ENCODE measurements at places on chromosomes 2 and 18.

GRCh38 chr2:11417946-11418585 lies 47.9 kb downstream of the E2F6 start:
- no peak for DNase-seq

- DNase-seq, result no peak
Observed at GRCh38 chr2:69753659-69754363, 11.9 kb downstream of the ANXA4 start.

DNA sequence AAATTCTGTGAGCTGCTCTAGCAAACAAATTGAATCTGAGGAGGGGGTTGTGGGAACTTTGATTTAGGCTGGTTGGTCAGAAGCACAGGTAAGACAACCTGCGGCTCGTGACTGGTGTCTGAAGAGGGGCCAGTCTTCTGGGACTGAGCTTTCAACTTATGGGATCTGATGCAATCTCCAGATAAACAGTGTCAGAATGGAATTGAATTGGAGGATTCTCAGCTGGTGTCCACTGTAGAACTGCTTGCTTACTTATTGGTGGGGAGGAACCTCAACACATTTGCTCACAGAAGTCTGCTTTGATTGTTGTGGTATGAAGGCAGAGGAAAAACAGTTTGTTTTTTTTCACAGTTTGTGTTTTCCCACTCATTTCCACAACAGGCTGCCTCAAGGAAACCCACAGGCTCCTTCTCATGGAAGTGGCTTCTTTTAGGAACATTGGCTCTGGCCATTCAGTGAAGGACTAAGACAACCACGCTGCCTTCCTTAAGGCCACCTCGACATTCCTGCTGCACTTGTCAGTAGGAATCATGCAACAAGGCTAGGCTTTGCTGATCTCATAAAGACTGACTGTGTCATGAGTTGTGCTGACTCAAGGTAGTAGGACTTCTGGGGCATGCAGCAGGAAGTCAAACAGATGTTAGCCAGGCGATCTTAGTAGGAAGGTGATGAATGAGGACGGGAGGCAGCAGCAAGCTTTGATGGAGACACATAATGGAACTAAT lies 104.7 kb downstream of the TSN start:
- DNase-seq, result no peak

DNA sequence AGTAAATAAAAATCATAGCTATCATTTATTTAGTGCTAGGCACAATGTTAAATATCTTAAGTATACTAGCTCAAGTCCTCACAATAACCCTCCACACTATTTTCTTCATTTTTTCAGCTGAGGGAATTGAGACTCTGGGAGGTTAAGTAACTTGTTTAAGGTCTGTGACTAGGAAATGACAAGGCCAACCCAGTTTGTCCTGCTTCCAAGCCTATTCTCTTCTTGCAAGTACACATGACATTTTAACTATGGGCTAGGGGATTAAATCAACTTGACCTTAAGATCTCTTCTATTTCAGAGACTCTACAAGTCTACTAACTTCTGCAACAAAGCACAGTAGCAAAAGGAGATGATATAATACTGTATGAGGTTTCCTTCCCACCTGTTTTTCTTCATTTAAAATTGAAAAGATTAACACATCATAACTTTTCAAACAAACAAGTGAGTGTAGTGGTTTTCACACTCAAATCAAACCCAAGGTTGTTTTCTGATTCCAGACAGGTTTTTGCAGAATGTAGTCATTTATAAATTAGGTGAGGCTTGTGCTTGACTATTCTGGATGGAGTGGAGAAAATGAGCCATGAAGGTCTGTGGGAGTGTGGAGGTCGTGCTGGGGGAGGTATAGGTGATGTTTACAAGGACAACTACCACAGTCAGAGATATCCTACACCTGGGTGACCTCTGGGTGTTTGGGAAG lies 57.0 kb downstream of the CD28 start:
- DNase-seq, result no peak

- DNase-seq, result no peak
Observed at GRCh38 chr18:26705757-26706156, 157.4 kb upstream of the KCTD1 start.

DNA sequence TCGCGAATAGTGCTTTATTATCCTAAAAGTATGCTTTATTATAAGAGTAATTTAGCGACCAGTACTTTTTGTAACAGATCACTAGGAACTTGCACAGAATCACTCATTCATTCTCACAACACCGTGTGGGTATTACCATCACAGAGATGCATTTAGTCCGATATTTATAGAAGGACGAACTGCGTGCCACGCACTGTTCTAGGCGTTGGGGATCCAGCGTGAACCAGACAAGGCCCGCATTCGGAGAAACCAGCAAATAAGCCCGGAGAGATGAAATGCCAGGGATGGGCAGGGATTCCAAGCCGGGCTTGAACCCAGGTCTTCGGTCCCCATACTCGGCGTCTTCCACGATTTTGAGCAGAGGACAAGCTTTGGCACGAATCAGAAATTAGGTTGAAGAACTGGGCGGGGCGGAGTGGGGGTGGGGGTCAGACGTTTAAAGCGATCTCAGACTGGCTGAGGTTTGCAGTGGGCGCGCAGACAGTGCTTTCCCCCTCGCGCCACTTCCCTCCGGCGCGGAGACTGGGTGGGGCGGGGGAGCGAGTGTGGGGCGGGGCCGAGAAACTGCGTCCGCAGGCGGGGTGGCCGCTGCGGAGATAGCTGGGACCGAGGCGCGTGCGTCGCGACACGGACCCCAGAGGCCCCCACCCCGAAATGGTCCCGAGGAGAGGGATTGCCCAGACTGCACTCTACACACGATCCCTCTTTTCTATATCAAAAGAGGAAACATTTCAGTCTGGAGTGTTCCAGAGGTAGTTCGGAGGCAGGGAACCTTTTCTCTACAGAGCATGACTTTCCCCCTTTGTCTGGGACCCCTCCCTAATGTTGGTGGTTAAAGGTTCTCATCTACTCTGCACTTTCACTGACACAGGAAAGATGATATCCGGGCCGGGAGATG lies 1.1 kb upstream of the CXCR4 start:
- peak; percentile 33 for DNase-seq

GRCh38 chr18:64234321-64234720 lies 85.4 kb upstream of the LINC00305 start:
- DNase-seq, result no peak

GRCh38 chr2:105697781-105698449 lies 46.8 kb upstream of the NCK2 start:
- DNase-seq, result no peak

GRCh38 chr2:144519934-144520731 lies at the start of gene ZEB2:
ZEB2 (minus strand) TSS chr2:144520119; CDS start chr2:144517350, 2,769 bp downstream.
- no peak for DNase-seq

GRCh38 chr18:74453016-74453566 lies 4.0 kb downstream of the DIPK1C start:
- no peak for DNase-seq

DNA sequence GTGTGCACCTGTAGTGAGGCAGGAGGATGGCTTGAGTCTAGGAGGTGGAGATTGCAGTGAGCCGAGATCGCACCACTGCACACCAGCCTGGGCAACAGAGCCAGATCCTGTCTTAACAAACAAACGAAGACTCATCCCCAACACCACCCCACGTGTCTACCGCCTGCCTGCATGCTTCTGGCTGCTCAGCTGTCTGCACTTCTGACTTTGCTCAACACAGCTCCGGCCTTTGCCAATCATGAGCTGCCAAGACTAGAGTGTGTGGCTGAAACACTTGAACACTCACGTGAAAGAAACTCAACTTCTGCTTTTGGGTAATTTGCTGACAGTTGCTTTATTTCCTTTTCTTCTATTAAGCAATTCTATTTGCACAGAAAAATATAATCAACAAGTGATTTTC lies 32.1 kb upstream of the SP3 start:
- DNase-seq, result peak; percentile 48

DNA sequence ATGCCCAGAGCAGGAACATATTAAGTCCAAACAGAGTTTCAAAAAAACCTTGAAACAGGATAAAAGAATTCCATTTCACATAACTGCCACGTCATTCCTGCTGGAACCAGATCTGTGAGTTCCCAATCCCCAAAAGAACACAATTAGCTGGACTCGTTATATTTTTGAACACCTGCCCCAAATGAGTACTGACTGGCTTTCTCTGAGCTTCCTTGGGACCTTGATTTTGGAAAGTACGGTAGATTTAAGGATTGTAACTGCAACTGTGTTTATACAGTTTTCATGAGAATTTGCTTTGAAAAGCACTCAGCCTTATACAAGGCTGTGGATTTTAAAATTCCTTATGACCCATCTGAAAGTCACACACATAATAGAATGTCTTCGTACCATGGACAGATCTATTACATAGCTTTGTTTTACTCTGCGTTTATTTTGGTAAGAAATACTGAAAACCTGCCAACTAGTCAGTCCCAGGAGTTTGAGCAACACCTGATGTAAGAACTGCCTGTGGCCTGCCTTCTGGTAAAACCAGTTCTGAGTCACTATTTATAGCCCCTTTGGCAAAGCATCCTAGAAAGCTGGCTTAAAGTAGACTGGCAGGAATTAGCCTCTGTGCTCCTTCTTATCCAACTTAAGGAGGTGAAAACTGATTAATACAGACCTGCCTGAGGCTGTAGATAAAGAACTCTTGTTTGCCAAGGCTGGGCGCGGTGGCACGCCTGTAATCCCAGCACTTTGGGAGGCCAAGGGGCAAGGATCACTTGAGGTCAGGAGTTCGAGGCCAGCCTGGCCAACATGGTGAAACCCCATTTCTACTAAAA lies 48.1 kb downstream of the MERTK start:
- DNase-seq, result peak; percentile 75

DNA sequence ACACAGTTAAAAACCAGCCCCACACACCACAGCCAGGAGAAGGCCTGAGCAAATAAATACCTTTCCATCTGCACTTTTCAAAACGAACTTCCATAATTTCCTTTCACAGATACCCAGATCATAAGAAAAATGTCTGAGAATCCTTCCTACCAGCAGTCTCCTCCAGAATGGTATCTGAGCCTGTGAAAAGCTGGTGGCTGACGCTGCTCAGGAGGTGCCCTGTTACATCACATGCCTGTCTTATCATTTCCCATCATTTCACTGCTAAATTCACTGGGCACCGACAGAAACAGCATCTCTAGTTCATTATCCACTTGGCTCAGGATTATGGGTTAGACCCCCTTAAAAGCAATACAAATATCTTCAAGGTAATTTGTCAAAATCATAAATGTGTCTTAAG lies 4.4 kb downstream of the CRACDL start:
- DNase-seq, result no peak

GRCh38 chr2:207394812-207395534 lies 134.8 kb upstream of the CREB1 start:
- DNase-seq, result no peak

GRCh38 chr18:33839452-33840211 lies 261.6 kb downstream of the ASXL3 start:
- DNase-seq, result peak; percentile 52

DNA sequence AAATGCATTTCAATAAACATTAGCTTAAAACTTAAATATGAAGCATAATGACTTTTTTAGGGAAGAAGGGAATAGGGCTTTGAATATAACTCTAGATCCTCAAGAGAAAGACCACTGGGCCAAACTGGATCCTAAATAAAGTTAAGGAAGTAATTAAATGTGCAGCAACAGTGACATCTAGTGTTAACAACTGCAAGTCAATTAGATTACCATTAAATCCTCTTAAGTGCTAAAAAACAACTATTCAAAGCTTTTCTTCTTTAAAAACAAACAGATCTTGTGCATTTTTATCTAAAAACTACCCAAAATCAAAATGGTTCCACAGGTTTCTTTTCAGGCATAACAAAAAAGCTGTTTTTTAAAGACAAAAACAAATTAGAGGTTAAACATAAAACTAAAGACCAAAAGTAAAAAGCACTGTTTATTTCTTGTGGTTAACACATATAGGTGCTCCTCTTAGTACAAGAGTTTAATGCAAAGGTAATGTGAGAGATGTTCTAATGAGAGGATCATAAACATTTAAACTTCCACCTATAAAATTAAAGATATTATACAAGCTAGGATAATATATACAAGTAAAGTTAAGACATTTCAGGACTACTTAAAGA lies 111.4 kb downstream of the THADA start:
- DNase-seq, result peak; percentile 58

DNA sequence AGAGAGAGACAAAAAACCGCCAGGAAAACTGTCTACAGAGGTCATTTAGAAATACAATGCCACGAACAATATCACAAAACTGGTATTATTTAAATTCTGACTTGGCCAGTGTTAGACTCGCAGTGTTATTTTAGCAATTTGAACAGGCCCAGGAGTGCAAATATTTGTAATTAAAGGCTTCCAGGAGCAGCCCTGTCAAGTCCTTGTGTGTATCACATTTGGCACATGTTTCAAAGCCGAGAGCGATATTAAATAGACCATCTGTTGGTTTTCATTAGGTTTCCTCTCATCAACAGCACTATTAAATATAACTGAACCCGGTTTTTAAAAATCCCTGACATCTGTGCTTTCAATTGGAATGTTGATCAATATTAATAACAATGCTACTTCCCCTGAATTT lies 656.9 kb downstream of the TSN start:
- peak; percentile 60 for DNase-seq

All from NCI-H2029 (cell line).